ENCODE measurements at places on chromosomes 1 and 21. TPM values are rescaled to one million over a fixed set of nuclear protein-coding genes. Genes with fewer than 3 reads are reported as not detected.
A peak's percentile ranks its signal among the peaks of the same experiment; 100 is the strongest.

Gene TTLL7
- total RNA-seq: 18.2 TPM

- no peak overlapping the region for H3K27ac ChIP-seq
- peak; percentile 91 for DNase-seq
- H3K4me3 ChIP-seq: peak overlapping the region; percentile 51
- H3K27me3 ChIP-seq: no peaks in the 10 kb centered on the region
- H3K36me3 ChIP-seq: no peaks in the 10 kb centered on the region
Observed at GRCh38 chr1:43934101-43934985, 742 bp downstream of the ARTN start.

Gene SORT1
- total RNA-seq: 25.5 TPM

GRCh38 chr1:86429835-86430234 lies 5.9 kb downstream of the CLCA2 start:
- no peak overlapping the region for H3K4me3 ChIP-seq
- H3K36me3 ChIP-seq: no peaks in the 10 kb centered on the region
- H3K27ac ChIP-seq: no peak overlapping the region
- no peak for DNase-seq

DNA sequence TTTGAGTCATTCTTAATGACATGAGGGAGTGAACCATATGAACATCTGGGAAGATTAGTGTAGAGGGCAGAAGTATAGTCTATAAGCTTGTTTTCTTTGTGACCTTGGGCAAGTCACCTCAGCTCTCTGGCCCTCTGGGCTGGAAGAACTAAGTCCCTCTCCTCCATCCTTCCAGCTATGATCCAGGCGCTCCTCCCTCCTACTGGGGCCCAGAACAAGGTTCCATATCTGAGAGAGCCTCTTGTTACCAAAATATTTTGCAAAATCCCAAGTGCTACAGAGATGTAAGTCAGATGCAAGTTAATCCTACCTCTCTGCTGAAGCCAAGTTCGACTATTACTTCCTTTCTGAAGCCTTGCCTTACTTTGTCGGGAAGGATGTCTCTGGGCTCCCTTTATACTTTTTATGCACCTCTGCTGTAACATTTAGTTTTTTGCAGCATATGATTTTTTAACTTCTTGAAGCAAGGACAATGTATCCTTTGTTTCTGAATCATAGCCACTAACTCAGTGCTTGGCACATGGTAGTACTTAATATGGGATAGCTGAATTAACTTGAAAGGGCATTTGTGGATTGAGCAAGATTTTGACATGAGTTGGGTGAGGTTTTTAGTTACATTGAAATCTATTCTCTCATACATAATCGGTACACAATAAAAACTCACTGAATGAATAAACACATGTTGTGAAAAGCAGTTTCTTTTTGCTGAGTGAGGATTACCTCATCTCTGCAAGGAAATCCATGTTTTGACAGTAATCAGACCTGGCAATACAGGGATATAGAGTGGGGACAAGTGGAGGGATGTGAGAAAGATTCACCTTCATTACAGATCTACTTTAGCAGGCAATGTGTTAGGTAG lies 54.7 kb upstream of the BEND5 start:
- no peaks in the 10 kb centered on the region for H3K27me3 ChIP-seq
- no peak for DNase-seq
- H3K27ac ChIP-seq: no peak overlapping the region
- no peaks in the 10 kb centered on the region for H3K4me1 ChIP-seq

GRCh38 chr1:46804027-46804889 lies 5.4 kb downstream of the CYP4B1 start:
- no peaks in the 10 kb centered on the region for H3K27me3 ChIP-seq
- H3K4me3 ChIP-seq: no peak overlapping the region
- no peak overlapping the region for H3K27ac ChIP-seq
- no peaks in the 10 kb centered on the region for H3K4me1 ChIP-seq

Gene IQGAP3
- total RNA-seq: 0.32 TPM

- no peaks in the 10 kb centered on the region for H3K27me3 ChIP-seq
- no peak overlapping the region for H3K4me3 ChIP-seq
- DNase-seq: no peak
- no peaks in the 10 kb centered on the region for H3K36me3 ChIP-seq
Observed at GRCh38 chr1:111723091-111723806, 15.9 kb downstream of the INKA2 start.

Gene LRRC7
- total RNA-seq: 1.3 TPM

DNA sequence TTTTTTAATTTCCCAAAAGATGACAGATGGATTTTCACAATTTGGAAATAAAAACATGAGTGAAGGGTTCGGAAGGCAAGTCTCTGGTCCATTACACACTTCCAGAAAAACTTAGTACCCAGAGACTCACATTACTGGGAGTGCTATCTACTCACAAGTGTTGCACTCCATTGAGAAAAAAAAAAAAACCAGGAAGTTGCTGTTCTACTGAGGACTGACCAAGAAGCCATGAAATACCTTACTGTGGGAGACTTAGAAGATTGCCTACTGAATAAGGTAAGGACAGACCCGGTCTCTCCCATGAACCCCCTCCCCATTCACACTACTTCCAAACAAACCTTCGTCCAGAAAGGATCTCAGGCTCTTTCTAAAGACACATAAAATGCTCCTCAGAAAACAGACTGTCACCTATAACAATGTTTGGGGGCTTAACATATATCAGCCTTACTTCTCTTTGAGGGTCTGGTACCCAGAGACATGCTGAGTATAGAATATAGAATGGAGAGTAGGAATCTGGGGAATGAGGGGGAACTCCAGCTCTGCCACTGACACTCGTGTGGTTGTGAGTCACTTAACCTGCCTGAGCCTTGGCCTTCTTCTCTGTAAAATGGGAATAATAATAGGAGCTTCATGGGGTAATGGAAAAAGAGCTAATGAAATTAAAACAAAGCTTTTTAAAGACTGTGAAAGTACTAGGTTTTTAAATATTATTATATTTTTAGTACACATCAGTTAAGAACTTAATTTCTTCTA lies 1.4 kb downstream of the MAB21L3 start:
- no peaks in the 10 kb centered on the region for H3K4me1 ChIP-seq
- H3K36me3 ChIP-seq: no peaks in the 10 kb centered on the region
- DNase-seq: no peak

Gene SYNJ1
- 6.9 TPM for total RNA-seq

DNA sequence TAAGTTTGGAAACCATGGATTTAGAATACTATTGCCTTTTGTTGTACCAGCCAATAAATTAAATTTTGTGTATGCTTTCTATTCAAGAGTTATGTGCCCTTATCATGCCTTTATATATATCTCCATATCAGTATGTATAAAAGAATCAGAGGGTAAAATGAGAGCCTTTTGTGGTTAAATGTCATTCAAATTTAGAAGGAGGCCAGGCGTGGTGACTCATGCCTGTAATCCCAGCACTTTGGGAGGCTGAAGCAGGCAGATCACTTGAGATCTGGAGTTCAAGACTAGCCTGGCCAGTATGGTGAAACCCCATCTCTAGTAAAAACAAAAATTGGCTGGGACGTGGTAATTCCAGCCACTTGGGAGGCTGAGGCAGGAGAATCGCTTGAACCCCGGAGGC lies 88.9 kb downstream of the XPR1 start:
- no peak for DNase-seq
- H3K27me3 ChIP-seq: no peaks in the 10 kb centered on the region
- H3K4me1 ChIP-seq: no peaks in the 10 kb centered on the region
- no peak overlapping the region for H3K27ac ChIP-seq
- no peaks in the 10 kb centered on the region for H3K36me3 ChIP-seq
- no peak overlapping the region for H3K4me3 ChIP-seq

- DNase-seq: no peak
- no peaks in the 10 kb centered on the region for H3K36me3 ChIP-seq
- no peaks in the 10 kb centered on the region for H3K27me3 ChIP-seq
- H3K4me1 ChIP-seq: no peaks in the 10 kb centered on the region
- no peak overlapping the region for H3K27ac ChIP-seq
- no peak overlapping the region for H3K4me3 ChIP-seq
Observed at GRCh38 chr1:3465935-3466321, 11.5 kb downstream of the ARHGEF16 start.

- H3K4me1 ChIP-seq: peaks cover under 1% of the 10 kb centered on the region
- H3K27ac ChIP-seq: no peak overlapping the region
- no peak for DNase-seq
- H3K36me3 ChIP-seq: no peaks in the 10 kb centered on the region
- no peaks in the 10 kb centered on the region for H3K27me3 ChIP-seq
Observed at GRCh38 chr1:230982696-230983095, 3.8 kb downstream of the ARV1 start.

GRCh38 chr1:119361620-119362344 lies 6.8 kb upstream of the HAO2 start:
- no peaks in the 10 kb centered on the region for H3K36me3 ChIP-seq
- DNase-seq: no peak
- H3K27ac ChIP-seq: no peak overlapping the region
- H3K4me1 ChIP-seq: no peaks in the 10 kb centered on the region

DNA sequence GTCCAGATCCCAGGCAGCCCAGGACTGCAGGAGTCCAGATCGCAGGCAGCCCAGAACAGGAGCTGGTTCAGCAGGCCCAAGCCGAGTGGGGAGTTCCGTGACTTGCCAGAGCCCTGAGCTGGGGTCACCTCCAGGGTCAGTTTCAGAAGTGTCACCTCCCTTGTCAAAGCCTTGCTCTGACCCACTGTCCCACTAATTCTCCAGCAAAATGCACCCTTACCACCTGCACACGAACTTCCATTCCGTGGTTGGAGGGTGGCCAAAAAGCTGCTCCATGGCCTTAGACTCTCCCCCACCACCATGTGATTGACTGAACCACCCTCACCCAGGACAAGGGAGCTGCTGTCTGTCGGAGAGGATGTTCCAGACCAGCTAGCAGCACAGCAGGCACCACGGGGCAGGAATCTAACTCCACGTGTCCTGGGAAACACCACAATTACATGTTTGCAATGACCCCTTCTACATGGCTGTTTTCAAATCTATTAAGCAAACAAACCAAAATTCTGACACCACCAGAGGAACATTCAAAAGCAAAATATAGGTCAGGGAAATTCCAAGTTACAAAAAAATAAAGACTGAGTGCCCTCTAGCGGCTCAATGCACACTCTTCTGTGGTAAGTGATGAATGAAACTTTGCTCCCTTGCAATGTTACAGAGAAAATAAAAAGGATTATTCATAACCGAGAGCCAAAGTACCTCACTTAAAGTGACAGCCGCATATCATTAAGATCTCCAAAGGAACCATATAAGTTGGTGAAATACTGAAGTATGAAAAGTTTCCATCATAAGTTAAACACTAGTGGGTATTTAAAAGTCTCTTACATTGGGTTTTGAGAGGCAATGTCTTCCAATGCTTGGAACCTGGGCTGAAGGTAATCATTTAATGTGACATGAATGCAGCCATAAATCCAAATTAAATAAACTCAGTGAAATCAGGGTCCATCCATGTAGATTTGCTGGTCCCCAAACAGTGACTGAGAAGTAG lies 76.3 kb downstream of the NPHP4 start:
- no peak overlapping the region for H3K27ac ChIP-seq
- no peaks in the 10 kb centered on the region for H3K27me3 ChIP-seq
- H3K36me3 ChIP-seq: no peaks in the 10 kb centered on the region
- no peaks in the 10 kb centered on the region for H3K4me1 ChIP-seq
- no peak overlapping the region for H3K4me3 ChIP-seq
- no peak for DNase-seq

DNA sequence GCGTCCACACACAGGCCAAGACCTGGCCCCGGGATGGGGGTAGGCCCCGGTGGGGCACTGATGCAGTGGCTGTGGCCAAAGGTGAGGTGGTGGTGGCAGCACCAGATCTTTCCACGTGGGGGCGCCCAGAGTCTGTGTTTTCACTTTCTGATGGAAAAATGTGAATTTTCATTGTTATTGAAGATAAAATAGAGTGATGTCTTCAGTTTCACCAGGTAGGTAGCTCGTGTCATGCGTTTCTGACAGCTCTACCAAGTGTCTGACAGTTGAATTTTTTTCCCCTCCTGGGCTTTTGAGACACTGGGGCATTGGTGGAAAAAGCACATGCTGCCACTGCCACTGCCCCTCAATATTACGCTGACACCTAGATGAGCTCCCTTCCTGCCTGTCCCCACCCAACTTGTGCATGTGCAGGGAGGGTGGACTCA lies 40.0 kb upstream of the MAGOH start:
- peak; percentile 64 for DNase-seq
- no peak overlapping the region for H3K27ac ChIP-seq
- H3K4me1 ChIP-seq: no peaks in the 10 kb centered on the region

DNA sequence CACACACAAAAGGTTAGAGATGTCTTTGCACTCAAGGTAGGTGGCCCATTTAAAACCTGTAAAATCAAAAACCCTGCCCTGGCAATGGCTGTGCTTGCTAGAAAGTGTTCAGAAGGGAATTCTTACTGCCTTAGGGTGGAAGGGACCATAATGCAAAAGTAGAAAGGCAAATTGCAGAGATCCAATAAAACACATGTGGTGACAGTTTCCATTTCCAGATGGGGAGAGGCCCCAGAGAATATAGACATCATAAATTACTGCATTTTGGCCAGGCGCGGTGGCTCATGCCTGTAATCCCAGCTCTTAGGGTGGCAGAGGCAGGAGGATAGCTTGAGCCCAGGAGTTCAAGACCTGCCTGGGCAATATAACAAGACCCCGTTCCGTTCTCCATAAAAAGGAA lies 13.0 kb downstream of the FMO1 start:
- H3K36me3 ChIP-seq: no peaks in the 10 kb centered on the region
- H3K4me3 ChIP-seq: no peak overlapping the region
- H3K4me1 ChIP-seq: no peaks in the 10 kb centered on the region
- no peaks in the 10 kb centered on the region for H3K27me3 ChIP-seq
- no peak for DNase-seq

DNA sequence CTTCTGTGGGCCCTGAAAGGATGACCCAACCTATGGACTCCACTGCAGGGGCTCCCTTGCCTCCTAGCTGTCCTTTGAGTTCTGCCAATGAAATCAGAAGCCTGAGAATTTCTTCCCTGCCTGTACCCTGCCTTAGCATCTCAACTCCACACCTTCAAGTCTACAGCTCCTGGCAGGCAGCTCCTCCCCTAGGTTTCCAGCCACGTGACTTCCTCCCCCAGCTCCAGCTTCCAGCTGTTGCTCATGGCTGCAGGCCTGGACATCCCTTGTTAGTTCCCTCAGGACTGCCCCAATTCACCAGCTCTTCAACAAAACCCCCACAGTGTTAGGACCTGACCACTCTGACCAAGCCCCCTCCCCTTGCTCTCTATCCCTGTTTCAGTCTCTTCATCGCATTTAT lies 2.4 kb downstream of the RCAN1 start:
- no peak overlapping the region for H3K27ac ChIP-seq
- no peaks in the 10 kb centered on the region for H3K36me3 ChIP-seq
- no peak overlapping the region for H3K4me3 ChIP-seq
- H3K4me1 ChIP-seq: peaks cover 5% of the 10 kb centered on the region
